ENCODE measurements at places on chromosomes 12 and 14. TPM values are rescaled to one million over a fixed set of nuclear protein-coding genes. Genes with fewer than 3 reads are reported as not detected.

DNA sequence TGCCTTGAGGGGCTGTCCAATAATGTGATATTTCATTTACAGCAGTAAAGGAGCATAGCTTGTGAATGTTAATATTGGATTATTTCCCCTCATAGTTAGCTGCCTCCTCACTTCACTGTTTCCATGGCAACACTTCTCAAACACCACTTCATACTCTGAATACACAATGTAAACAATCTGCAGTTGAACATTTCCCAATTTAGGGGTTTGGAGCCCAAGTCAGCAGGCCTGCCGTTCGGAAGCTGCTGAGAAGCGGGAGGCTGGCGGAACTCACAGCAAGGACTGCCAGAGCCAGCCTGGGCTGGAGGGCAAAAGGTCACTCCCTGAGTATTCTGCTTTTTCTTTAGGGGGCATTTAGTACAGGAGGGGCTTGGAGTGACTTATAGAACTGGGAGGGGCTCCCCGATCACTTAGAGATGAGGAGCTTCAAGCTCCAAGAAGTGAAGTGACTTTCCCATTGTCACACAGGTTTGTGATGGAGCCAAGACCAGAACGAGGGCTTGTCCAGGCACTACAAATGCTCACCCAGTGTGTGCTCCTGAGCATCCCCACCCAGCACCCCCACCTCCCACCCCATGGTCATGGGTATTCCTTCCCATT lies 12.1 kb upstream of the SLC24A4 start:
- H3K27ac ChIP-seq = no peak overlapping the region
- no peak for DNase-seq
- H3K27me3 ChIP-seq = peaks cover 14% of the 10 kb centered on the region
- no peak overlapping the region for H3K4me3 ChIP-seq
- peaks cover 3% of the 10 kb centered on the region for H3K4me1 ChIP-seq

- H3K27ac ChIP-seq = no peak overlapping the region
- H3K4me3 ChIP-seq = no peak overlapping the region
- peaks cover 8% of the 10 kb centered on the region for H3K4me1 ChIP-seq
- H3K27me3 ChIP-seq = no peaks in the 10 kb centered on the region
- no peak for DNase-seq
These were observed 178.1 kb upstream of the NOVA1 start for GRCh38 chr14:26775765-26776563.

DNA sequence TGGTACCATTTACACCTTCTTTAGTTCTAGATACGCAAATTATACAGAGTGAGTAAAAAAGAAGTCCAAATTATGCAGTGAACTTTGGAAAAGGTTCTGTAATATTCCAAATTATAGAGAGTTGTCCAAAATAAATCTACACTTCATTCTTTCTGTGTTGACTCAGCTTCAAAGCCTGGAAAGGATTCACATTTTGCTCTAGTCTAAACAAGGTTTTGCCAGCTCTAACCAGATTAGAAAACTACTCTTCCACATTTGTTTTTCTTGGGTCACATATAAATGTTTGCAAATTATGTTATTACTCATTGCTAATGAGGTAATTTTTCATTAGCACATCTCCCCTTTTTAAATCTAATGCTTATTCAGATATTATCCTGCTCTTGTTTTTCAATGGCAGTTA lies 1562.4 kb upstream of the SEL1L start:
- H3K27ac ChIP-seq = no peak overlapping the region
- DNase-seq = no peak
- no peaks in the 10 kb centered on the region for H3K36me3 ChIP-seq
- peaks cover 13% of the 10 kb centered on the region for H3K4me1 ChIP-seq

GRCh38 chr14:92610849-92611271 lies 97.3 kb downstream of the RIN3 start:
- H3K36me3 ChIP-seq = peaks cover 6% of the 10 kb centered on the region
- H3K27ac ChIP-seq = no peak overlapping the region
- H3K4me3 ChIP-seq = no peak overlapping the region
- peaks cover 9% of the 10 kb centered on the region for H3K4me1 ChIP-seq
- no peaks in the 10 kb centered on the region for H3K27me3 ChIP-seq

DNA sequence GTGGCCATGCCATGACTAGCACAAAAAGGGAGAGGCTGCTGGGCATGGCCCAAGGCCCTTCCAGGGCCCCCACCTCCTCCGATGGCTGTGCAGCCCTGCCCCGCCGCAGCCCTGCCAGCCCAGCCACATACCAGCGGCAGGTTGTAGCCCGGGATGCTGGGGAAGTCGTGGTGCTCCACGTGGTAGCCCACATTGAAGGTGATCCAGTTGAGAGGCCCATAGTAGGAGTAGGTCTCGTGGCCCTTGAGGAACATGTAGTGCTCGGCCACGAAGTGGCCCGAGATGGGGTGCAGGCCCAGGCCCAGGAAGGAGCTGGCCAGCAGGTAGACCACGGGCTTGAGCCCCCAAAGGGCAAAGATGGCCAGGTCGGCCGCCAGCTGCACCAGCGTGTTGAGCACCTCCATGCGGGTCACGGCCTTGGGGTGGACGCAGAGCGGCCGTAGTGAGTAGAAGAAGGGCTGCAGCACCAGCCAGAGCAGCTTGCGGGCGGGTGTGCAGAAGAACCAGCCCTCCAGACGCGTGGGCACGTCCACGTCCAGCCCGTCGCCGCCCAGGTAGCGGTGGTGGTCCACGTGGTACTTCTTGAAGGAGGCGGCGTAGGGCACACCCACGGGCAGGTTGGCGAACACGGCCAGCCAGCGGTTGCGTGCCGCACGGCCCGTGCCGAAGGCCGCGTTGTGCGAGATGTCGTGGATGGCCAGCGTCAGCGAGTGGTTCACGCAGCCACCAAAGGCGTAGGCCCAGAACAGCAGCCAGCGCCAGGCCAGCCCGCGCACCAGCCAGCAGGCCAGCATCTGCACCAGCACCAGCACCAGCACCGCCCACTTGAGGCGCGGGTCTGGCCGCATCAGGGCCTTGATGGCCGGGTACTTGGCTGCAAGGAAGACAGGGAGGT lies 10.4 kb downstream of the DEGS2 start:
- H3K4me3 ChIP-seq = no peak overlapping the region
- no peaks in the 10 kb centered on the region for H3K27me3 ChIP-seq
- H3K36me3 ChIP-seq = no peaks in the 10 kb centered on the region
- no peaks in the 10 kb centered on the region for H3K4me1 ChIP-seq
- no peak overlapping the region for H3K27ac ChIP-seq
- DNase-seq = no peak

DNA sequence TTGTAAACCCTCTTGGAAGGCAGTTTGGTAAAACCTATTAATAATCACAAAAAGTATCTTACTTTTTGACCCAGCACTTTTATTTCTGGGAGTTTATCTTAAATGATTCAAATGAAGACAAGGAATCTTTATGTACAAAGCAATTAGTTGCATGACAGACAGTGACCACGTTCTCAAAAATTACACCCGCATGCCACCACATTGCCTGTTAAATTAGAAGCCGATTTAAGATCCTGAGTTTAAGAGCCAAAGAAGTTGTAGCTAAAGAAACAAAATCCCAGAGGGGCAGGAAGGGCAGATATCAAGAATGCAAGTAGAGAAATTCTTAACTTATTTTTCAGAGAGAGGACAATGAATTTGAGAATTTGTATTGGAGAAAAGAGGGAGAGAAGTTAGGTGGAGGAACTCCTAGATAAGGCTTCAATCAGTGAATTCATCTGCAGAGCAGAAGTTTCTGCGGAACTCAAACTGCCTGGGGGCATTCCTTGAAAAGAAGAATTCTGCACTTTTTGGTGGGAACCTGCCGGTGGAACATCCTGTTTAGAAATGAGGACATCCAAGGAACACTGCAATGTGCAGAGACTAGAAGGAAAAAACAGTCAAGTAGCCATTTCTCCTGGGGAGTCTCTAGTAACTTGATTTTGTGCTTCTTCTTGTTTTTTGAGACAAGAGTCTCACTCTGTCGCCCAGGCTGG lies 1.1 kb upstream of the RIOX1 start:
- H3K27ac ChIP-seq = no peak overlapping the region
- no peaks in the 10 kb centered on the region for H3K27me3 ChIP-seq
- H3K4me3 ChIP-seq = peak overlapping the region; percentile 86
- no peak for DNase-seq

GRCh38 chr12:31887109-31887811 lies 72.0 kb upstream of the RESF1 start:
- no peaks in the 10 kb centered on the region for H3K4me1 ChIP-seq
- no peak overlapping the region for H3K4me3 ChIP-seq
- H3K27me3 ChIP-seq = no peaks in the 10 kb centered on the region
- no peak for DNase-seq

DNA sequence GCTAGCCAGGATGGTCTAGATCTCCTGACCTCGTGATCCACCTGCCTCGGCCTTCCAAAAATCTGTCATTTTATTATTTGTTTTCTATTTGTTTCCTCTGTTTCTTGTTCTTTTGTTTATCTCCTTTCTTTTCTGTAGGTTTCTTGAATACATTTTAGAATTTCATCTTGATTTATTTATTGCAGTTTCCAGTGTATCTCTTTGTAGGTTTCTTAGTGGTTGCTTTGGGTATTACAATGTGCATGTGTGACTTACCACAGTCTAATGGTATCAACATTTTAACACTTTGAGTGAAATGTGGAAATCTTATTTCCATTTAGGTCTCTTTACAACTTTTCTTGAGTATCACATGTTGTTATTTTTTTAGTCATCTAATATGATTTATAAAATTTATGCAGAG lies 29.9 kb upstream of the MUCL1 start:
- no peak overlapping the region for H3K27ac ChIP-seq
- H3K27me3 ChIP-seq = peaks cover 3% of the 10 kb centered on the region
- no peaks in the 10 kb centered on the region for H3K36me3 ChIP-seq
- no peak for DNase-seq
- no peaks in the 10 kb centered on the region for H3K4me1 ChIP-seq
- no peak overlapping the region for H3K4me3 ChIP-seq

DNA sequence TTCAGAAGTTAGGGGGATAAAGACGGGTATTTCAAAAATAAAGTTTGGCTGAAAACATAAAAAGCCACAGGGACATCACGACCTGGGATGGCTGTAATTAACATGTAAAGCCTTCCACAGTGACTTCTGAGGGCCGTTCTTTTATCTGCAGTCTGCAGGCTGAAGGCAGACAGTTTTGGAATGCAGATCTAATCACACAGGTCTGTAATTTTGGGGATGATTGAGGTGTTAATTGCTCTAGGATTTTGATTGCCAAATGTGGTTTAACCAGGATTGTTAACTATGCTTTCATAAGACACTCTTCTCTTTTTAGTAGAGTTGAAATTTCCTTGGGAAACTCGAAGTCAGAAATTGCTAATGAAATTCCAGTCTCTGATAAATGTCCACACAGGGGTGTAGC lies 355.5 kb downstream of the ATP23 start:
- H3K4me1 ChIP-seq = peaks cover 21% of the 10 kb centered on the region
- no peaks in the 10 kb centered on the region for H3K27me3 ChIP-seq
- DNase-seq = no peak
- H3K27ac ChIP-seq = no peak overlapping the region
- no peak overlapping the region for H3K4me3 ChIP-seq

DNA sequence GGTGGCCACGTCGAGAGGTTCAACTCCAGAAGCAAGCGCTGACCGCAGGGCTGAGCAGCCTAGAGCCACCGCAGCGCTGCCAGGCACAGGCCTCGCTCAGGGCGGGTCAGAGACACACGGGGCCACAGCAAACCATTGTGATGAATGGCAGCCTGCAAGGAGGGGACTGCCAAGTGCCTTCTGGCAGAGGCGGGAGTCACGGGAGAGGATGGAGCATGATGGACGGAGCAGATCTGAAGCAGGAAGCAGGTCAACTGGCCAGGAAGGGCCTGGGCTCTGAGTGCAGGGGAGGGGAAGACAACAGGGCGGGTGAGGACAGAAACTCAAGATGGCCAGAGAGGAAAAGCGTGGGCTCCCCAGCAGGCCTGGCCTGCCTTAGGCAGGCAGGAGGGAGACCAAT lies 49.8 kb downstream of the CDC42BPB start:
- H3K36me3 ChIP-seq = peaks cover 18% of the 10 kb centered on the region
- no peaks in the 10 kb centered on the region for H3K27me3 ChIP-seq
- H3K4me3 ChIP-seq = no peak overlapping the region
- peak overlapping the region; percentile 14 for H3K27ac ChIP-seq
- no peak for DNase-seq

- H3K4me3 ChIP-seq = peak overlapping the region; percentile 67
- H3K4me1 ChIP-seq = peaks cover 9% of the 10 kb centered on the region
- H3K27ac ChIP-seq = no peak overlapping the region
- H3K27me3 ChIP-seq = peaks cover 27% of the 10 kb centered on the region
- H3K36me3 ChIP-seq = no peaks in the 10 kb centered on the region
These were observed 380 bp downstream of the ANO2 start for GRCh38 chr12:5944688-5945070.

GRCh38 chr14:80491650-80492049 lies 280.3 kb upstream of the DIO2 start:
- DNase-seq = no peak
- peak overlapping the region; percentile 74 for H3K27ac ChIP-seq
- H3K27me3 ChIP-seq = no peaks in the 10 kb centered on the region
- peaks cover 4% of the 10 kb centered on the region for H3K36me3 ChIP-seq
- H3K4me1 ChIP-seq = peaks cover 30% of the 10 kb centered on the region
- H3K4me3 ChIP-seq = no peak overlapping the region

- no peak overlapping the region for H3K27ac ChIP-seq
- no peaks in the 10 kb centered on the region for H3K4me1 ChIP-seq
- no peaks in the 10 kb centered on the region for H3K36me3 ChIP-seq
- H3K4me3 ChIP-seq = no peak overlapping the region
These were observed 16.4 kb downstream of the DAO start for GRCh38 chr12:108896336-108896735.

- H3K4me1 ChIP-seq = no peaks in the 10 kb centered on the region
- H3K27me3 ChIP-seq = no peaks in the 10 kb centered on the region
- no peak for DNase-seq
- H3K4me3 ChIP-seq = no peak overlapping the region
- H3K36me3 ChIP-seq = no peaks in the 10 kb centered on the region
- H3K27ac ChIP-seq = no peak overlapping the region
These were observed 583.1 kb upstream of the SEL1L start for GRCh38 chr14:82116721-82117120.

GRCh38 chr12:83389237-83389996 lies 702.7 kb downstream of the TMTC2 start:
- no peak overlapping the region for H3K27ac ChIP-seq
- no peak overlapping the region for H3K4me3 ChIP-seq
- no peaks in the 10 kb centered on the region for H3K36me3 ChIP-seq
- no peak for DNase-seq

CCDC184 gene
- total RNA-seq = 0.22 TPM

DBX2 gene
- total RNA-seq = not detected

CELA1 gene
- total RNA-seq = not detected

MUCL1 gene
- total RNA-seq = not detected

CFL2 gene
- 77.2 TPM for total RNA-seq

GSC gene
- not detected for total RNA-seq

ZDHHC22 gene
- 0.13 TPM for total RNA-seq

NRIP2 gene
- total RNA-seq = 0.92 TPM
